LNCaP clone FGC (cell line): ENCODE measurements at places on chromosomes 3 and 15.

DNA sequence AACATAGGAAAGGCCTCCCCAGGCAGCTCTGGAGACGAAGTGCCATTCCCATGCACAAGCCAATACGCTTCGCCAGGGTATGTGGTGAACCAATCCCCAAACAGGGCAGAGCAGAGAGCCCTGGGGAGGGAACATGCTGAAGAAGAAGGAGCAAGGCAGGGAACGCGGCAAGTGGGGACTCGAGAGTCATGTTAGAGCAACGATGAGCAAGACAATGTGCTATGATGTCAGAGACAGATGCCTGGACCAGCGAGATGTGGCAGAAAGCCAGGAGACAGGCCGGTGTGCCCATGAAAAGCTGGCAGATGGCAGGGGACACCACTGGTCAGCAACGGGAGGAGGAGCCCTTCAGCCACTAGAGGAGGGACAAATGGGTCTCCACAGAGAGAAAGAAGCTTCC lies 39.6 kb downstream of the NIPA2 start:
- DNase-seq = no peak

GRCh38 chr3:110624576-110624975 lies 447.0 kb upstream of the NECTIN3 start:
- no peak for DNase-seq

DNA sequence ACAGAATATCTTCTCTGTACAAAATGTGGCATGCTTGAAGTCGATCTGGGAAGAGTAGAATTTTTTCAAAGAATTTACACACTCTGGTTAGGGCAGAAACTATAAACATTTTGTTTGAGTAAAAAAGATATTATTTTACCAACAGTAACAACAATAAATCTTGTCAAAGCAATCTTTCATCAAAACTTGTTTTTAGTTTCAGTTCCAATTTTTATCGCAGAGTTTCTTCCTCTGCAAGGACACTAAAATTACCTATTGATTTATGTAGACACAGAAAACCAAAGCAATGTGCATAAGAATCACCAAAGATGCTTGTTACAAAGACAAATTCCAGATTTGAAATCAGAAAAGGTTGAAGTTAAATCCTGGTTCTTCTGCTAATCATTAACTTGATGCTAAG lies 61.9 kb downstream of the CGGBP1 start:
- DNase-seq = no peak

DNA sequence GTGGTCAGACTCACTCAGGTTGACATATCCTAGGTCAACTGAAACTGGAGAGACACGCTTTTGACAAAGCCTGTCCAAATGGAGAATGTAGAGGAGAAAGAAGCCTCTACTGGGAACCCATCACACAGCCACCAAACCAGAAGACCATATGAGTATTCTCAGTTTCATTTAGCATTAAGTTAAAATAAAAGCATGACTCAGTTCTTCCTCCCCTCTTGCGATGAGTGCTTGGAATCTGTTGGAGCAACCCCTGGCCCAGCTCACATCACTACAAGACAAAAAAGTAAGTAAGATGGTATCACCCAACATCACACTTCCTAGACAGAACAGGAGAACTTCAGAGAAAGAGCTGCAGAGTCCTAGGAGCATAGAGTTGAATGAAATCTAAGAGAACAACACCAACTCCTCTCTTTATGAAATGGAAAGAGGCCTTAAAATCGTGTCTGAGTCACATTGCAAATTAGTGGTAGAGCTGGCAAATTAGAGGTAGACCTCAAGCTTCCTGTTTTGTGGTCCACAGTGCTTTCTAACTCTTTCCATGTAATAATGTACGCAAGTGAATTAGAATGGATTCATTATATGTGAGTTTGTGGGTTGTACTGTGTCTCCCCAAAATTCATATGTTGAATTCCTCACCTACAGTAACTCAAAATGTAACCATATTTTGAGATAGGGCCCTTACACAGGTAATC lies 51.2 kb downstream of the FGF12 start:
- no peak for DNase-seq

DNA sequence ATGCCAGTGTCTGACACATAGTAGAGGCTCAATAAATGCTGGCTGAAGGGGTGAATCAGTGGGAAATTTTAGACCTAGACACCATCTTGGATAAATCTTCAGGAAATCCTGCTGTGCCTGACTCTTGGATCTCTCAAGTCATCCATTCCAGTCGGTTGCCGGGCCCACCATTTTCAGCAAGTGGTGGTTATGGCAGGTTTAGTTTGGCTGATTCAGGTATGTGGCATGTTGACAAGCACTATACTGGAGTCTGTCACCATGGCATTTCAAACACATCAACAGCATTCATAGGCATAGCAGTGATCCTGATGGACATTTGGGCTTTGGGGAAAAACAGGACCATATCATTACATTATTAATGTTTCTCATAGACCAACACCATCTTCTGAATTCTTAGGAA lies 25.7 kb upstream of the APH1B start:
- no peak for DNase-seq
